Effector CD4-positive, alpha-beta T cell (primary cell): ENCODE measurements at places on chromosomes 7 and 10.

DNA sequence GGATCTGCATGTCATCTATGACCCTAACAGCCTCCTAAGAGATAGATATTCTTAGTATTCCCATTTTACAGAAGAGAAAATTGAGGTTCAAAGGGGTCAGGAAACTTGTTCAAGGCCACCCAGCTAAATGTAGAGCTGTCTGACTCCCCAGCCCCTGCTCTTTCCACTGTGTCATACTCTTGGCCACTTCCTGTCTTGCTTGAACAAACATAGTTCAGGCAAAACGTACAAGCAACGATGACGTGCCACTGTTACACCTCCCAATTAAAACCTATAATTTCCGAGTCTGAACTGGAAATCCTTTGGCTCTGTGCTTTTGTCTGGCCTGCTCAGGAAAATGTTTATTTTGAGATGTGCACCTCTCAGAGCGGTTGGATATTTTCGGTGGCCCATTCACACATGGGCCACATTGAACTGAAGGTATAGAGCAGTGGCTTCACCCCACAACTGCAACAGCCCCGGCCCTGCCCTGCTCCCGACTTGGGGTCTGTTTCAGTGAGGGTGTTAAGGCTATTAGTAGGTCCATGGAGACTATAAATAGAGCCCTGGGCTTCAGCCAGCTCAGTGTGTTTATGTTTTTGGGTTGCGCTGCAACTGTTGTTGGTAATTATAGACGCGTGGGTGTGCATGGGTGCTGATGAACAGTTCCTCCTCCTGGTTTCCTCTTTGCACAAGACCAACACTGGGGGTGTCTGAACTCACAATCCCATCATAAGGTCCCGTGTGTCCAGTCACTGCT, 172.3 kb upstream of the ADO start:
- DNase-seq, result peak; percentile 45

DNA sequence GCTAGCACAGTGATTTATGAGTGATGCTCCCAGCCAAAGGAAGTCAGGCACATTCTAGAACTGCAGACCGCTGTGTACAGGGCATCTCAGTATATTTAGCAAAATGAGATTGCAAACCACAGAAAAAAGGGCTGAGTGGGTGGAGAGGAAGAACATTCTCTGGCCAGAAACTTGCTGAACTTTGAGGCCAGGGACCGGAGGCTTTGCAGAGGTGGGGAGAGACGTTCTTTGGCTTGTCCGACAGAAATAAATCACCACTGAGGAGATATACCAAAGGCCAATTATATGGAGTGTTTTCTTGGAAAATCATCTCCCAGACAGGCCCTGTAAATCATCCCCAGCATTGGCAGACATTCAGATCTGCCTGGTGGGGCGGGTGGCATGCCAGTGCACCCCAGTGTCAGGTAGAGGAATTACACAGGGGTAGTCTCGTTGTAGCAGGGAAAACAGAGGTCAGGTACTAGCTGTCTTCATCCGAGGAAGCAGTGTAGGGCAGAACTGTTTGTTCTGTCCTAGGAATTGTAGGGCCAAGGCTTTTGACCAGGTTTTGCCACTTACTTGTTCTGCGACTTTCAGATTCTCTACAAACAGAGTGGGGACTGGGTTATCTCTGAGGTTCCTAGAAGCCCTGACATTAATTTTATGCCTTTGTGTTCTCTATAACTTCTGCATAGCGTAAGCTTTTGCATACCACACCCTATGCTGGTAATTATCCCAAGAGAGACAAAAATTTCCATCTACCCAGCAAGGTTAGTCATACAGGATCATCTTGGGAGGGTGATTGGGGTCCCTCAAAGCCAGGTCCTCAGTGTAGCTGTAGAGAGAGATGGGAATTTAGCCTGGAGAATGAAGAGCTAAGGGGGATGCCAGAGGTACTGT, 655.6 kb downstream of the LRMDA start:
- DNase-seq, result no peak

DNA sequence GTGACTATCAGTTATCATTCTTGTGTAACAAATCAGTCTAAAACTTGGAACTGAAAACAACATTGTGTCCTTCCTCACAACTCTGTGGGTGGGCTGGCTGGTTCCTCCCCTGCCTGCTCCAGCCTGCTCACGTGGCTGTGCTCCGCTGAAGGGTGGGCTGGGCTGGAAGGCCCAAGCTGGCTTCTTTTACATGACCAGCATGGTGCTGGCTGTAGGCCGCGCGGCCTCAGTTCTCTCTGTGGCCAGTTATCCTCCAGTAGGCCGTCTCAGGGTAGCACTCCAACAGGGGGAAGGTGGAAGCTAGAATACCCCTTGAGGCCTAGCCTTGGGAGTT, 11.3 kb downstream of the ADAMTS14 start:
- no peak for DNase-seq

DNA sequence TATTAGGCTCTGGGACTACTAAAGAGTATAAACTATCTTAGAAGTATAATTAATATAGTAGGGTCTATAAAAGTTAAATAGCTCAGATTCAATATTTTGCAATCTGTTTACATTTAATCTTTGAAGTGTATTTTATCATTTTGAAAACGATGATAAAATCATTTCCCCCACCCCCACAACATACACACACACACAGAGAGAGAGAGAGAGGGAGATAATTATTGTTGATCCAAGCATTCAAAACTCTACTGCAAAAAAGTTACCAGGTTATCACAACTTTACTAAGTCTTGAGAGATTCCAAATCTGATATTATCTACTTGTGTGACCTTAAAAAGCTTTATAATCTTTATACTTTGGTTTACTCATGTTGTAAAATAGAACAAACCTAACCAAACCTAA, 14.0 kb downstream of the ZNF800 start:
- DNase-seq, result no peak

DNA sequence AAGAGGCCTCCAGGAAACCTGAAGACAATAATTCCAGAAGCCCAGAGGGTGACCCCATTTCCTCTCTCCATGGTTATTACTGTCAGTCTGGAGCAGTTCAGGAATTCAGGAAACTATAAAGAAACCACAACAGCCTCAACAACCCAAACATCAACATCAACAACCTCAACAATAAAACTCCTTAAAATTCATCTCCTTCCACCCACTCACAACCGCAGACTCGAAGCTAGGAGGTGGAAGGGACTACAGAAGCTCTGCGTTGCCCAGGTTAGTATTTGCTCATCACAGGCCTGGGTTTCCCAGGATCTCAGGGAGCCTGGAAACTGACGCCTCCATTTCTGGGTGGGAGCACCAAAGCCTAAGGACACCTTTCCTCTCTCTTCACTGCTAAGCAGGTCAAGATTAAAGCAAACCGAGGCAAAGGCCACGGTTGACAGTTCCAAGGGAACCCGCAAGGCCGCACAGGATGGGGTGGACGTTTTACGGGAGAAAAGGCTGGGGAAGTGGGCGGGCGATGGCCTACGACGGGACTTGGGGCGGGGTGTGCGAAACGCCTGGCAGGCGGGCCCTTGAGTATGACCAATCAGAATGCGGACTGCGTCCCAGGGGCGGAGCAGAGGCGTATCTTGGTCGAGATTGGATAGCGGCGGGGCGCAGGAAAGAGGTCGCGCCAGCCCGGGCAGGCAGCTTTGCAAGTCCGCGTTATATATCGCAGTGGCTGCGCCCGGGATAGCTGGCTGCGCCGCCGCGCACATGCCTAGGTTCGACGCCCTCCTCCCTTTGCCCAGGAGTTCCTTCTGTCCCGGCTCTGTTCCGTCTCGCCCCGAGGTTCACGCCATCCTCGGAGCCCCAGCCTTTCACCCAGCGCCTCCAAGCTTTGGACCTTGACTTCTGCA, at the start of gene ELOVL3:
TSS of gene ELOVL3 (plus strand) at position 654 of the 896 bp plus-strand sequence. CDS start 250 bp downstream, outside the sequence.
- peak; percentile 72 for DNase-seq

DNA sequence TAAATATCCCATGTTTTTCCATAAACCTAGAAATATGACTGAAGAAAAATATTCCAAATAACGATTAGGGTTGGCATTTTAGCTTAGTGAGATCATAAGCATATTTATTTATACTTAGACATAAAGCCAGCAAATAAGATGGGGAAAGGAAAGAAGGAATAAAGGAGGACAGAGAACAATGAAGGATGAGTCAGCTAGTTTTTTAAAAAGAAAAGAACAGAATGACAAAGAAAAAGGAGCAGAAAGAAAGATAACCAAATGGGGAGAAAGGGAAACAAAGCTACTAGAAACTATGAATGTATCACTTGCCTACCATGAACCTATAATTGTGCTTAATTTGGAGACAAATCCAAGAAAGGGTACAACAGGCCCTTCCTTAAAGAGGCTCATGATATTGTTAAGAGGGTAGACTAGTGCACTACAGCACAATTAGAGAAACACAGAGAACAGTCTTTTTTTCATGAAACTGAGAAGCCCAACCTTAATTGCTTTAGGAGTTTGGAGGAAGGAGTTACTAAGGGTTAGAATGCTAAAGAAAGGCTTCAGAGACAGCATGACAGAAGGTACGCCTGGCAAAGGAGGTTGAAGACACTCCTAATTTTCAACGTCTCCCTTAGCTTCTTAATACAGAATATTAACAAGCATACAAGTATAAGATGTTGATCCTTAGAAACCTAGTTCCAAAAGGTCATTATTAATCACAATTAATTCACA, 23.9 kb downstream of the HERPUD2 start:
- DNase-seq, result no peak

DNA sequence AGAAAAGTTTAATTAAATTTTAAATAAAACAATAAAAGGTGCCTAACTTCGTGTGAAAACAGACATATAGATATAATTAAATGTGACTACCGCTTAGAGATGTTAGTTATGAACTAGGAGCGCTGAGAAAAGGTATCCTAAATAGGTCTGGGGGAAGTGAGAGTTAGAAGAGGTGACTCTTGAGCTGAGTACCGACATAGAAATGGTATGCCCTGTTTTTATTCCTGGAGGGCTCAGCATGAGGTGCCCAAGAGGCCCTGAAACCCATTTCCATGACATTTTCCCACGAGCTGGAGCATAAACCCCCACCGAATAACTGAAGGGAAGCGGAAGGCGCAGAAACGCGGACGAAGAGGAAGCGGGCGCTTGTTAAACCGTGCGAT, 433 bp upstream of the STARD3NL start:
- no peak for DNase-seq

- no peak for DNase-seq
Measured at GRCh38 chr10:58806970-58807628, 294.4 kb downstream of the BICC1 start.

GRCh38 chr7:126689037-126689436, 563.7 kb downstream of the GRM8 start:
- no peak for DNase-seq

DNA sequence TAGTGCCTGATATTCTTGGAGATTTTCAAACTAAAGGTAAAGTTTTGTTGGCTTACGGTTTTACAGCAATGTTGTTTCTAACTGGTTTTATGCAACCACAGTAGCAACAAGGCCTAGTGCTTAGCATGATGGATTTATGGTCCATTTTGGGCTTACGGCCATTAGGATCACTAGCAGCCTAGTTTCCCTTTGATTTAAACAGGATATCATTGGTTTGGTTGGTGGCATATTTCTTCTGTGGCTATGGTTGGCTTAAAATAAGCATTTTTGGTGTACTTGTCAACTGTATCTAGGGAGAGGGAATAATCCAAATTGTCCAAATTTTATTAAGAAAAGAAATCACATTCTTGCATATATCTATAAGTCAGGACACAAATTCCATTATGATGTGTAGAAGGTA, 194.0 kb downstream of the HDAC9 start:
- no peak for DNase-seq

DNA sequence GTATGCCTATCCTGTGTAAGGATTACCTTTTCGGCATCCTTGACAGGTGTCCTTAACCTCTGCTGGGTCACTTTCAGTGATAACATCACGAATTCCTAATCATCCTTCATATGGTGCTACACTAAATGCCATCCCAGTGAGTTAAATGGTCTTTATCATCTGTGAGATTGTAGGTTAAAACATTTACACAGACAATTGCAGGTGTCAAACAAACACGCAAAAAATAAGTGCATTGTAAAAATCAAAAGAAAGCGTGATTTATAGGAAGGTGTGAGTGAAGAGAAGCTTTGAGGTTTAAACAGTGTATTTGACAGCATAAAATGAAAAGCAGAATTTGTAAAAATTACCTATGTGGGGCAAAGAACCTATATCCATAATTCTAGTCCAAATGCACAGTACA, 111.5 kb upstream of the IFRD1 start:
- no peak for DNase-seq

GRCh38 chr10:72073708-72074573, 14.4 kb downstream of the SPOCK2 start:
- no peak for DNase-seq

DNA sequence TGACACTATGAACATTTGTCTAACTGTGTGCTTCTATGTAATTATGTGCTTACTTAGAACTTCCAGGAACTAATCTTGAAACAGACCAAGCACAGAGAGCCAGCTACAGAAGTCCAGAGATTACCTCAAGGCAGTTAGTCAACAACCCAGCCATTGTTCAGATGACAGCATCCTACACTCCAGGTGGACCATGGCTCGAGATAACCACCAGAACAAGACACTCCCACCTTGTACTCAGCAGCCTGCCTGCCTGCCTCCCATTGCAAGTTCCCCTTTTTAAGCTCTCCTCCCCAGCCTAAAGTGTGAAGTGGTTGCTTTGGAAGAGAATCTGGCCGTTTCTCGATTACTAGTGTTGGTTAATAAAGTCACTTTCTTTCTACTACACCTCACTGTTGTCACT, 1080.6 kb upstream of the LRRN3 start:
- DNase-seq, result no peak

DNA sequence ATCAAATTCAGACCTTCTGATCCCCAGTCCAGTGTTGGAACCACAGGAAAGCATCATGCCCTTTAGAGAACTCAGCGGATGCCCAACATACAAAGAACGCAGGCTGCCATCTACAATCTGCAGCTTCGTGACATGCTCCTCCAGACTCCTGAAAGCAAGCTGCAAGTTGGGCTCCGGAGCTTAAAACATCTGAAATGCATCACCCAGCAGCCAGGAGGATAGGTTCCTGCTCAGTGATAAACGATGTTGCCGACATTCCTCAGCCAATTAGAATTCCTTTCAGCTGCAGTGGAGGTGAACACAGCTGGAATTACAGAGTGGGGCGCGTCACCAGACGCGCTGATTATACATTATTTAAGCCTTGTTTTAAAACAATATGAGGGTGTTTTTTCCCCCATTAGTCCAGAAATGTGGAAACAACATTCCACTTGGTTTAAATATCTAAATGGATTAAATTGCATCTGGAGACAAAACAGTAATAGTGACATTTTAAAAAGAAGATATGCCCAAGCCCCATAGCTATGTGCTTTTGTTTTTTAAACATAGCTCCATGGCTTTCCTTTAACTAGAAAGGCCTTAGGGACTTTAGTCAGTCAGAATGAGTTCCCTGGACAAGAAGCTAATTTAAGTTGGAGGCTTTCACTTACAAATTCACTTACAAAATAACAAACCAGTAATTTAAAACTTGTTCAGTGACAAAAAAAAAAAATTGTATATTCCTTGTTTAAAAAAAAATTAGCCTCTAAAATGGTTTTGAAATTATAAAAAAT, 6.3 kb downstream of the SMURF1 start:
- DNase-seq, result no peak

DNA sequence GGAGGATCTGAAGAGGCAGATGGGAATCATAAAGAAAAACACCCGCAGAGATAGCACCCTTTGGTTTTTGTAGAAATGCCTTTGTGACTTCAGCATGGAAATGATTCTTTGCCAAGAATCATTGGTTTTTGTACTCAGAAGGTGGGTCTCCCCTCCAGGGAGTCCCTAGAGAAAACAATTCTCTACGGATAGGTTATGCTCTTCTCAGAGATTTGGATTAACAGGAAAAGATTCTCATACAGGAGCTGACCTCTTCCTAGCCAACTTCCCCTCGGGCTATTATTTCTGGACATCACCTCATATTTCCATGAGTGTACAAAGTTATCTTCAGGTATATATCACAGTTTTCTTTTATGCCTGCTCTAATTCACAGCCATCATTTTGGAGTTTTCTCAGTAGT, 274.2 kb upstream of the HABP2 start:
- no peak for DNase-seq

GRCh38 chr7:151442776-151443496, 3.0 kb upstream of the CRYGN start:
- DNase-seq, result no peak
